NCI-H187 treated with DMSO at 0.1 percent for 48 hours (cell line): ENCODE measurements at places on chromosomes 5 and 9.

GRCh38 chr9:12798066-12798770 lies 23.4 kb downstream of the LURAP1L start:
- no peak for DNase-seq

GRCh38 chr5:141753971-141754713 lies 72.1 kb upstream of the ARAP3 start:
- DNase-seq, result no peak

GRCh38 chr5:42168091-42168670 lies 243.1 kb downstream of the FBXO4 start:
- no peak for DNase-seq

GRCh38 chr5:135353952-135354721 lies 44.9 kb downstream of the MACROH2A1 start:
- DNase-seq, result no peak

- DNase-seq, result no peak
Measured at GRCh38 chr9:93107151-93107824, 11.3 kb downstream of the CARD19 start.

GRCh38 chr5:133838286-133838685 lies 130.1 kb downstream of the C5orf15 start:
- no peak for DNase-seq

DNA sequence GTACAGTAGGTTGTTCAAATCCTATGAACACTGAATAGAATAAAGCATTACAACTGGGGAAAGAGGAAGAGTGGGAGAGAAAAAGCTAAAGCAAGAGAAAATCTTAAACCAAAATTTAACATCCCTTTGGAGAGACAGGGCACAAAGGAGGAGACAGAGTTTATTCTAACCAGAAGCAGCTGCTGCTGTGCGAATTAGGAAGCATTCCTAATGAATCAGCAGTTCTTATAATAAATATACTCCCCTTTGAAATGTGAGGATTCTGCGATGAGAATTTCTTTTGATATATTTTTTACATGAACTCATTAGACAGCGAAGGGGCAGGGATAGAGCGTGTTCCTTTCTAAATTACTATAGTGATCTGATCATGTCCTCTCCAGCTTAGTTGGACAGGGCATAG lies 233.4 kb downstream of the DENND1A start:
- no peak for DNase-seq

GRCh38 chr9:79403495-79403894 lies 168.3 kb upstream of the TLE4 start:
- DNase-seq, result no peak

- no peak for DNase-seq
Measured at GRCh38 chr5:134489227-134489944, 36.1 kb upstream of the JADE2 start.

- no peak for DNase-seq
Measured at GRCh38 chr5:144133050-144133633, 37.3 kb downstream of the YIPF5 start.

DNA sequence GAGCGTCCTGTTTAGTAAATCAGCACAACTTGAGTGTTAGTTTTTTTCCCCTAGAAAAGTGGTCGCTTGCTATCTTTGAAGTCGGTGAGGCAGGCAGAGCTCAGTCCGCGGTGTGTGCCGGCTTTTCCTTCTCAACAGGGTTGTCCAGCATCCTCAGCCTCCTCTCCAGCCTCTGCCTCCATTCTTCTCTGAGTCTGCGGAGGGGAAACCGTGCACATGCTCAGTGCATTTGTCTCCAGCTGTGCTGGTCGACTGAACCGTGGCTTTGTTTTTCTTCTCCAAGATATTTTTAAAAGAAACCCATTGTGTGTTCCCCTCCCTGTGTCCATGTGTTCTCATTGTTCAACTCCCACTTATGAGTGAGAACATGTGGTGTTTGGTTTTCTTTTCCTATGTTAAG lies 25.3 kb downstream of the FAM240B start:
- DNase-seq, result no peak
